ENCODE measurements at places on chromosomes 4 and X. TPM values are rescaled to one million over a fixed set of nuclear protein-coding genes. Genes with fewer than 3 reads are reported as not detected.

DNA sequence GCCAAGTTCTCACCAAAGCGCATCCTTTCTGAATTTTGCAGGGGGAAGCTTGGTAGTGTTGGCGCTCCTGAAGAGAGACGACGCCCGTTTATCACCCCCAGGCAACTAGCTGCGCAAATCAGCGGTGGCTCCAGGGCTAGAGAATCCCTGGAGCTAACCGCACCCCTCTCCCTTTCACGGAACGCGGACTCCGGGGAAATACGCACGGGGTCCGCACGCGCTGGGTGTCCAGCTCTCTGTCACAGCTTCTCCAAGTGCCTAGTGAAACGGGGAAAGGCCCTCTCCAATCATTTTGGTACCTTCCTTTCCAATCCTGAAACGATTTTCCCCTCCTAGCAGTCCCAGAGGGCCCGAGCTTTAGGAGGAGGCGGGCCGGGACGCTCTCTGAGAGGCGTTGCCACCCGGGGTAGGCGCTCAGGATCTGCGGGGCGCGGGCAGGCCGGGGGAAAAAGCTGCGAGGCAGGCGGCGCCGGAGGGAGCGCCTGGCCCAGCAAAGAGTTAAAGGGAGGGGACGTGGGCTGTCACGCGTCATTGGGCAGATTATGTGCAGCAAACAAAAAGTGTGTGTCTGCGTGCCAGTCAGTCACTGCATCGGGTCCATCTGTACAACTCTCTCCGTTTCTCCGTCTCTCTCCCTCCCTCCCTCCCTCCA is at the start of gene PRDM8:
TSS of gene PRDM8 (plus strand) at position 582 of the 652 bp plus-strand sequence. CDS start 2,578 bp downstream, outside the sequence.
- ATAC-seq, result no peak

DNA sequence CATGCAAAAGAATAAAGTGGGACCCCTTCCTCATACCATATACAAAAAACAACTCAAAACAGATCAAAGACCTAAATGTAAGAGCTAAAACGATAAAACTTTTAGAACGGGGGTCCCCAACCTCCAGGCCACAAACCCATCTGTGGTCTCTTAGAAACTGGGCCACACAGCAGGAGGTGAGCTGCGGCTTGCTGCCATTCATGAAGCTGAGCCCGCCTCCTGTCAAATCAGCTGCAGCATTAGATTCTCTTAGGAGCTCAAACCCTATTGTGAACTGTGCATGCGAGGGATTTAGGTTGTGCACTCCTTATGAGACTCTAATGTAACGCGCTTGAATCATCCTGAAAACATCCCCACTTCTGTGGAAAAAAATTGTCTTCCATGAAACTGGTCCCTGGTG is 7.0 kb upstream of the GATA1 start:
- ATAC-seq, result no peak

GRCh38 chr4:98601708-98602107 is 56.7 kb downstream of the TSPAN5 start:
- no peak for ATAC-seq

- no peak for ATAC-seq
Observed at GRCh38 chr4:102321260-102321995, 23.9 kb downstream of the SLC39A8 start.

Gene PDE5A
- total RNA-seq, result 203 TPM

Gene GAGE12E
- total RNA-seq, result not detected

Gene CTAG1B
- total RNA-seq, result not detected

Gene CNKSR2
- 26.5 TPM for total RNA-seq

Gene ATP2B3
- total RNA-seq, result 0.37 TPM
